ENCODE measurements at places on chromosomes 1 and 21.

- DNase-seq = no peak
These were observed 478 bp downstream of the C2CD2 start for GRCh38 chr21:41953249-41953830.

DNA sequence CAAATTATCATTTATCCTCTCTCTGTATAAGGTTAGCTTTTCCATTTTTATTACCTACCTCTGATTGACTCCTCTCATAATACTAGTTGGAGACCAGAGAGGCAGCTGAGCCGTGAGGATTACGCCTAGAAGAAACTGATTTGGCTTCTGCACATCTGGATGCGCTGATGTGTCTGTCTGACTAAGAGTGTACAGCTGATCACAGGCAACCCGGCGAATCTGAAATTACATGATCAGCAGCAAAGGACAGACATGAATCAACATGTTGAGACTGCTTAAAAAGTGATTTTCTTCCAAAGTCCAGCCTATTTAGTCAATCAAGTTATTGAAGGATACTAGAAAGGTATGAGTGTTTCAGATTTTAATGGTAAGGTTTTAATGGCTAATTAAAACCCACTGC lies 81.2 kb downstream of the PCSK9 start:
- no peak for DNase-seq

- DNase-seq = no peak
These were observed 10.8 kb upstream of the BCAR3 start for GRCh38 chr1:93692451-93692861.

GRCh38 chr1:91673613-91674012 lies 173.0 kb downstream of the CDC7 start:
- no peak for DNase-seq

DNA sequence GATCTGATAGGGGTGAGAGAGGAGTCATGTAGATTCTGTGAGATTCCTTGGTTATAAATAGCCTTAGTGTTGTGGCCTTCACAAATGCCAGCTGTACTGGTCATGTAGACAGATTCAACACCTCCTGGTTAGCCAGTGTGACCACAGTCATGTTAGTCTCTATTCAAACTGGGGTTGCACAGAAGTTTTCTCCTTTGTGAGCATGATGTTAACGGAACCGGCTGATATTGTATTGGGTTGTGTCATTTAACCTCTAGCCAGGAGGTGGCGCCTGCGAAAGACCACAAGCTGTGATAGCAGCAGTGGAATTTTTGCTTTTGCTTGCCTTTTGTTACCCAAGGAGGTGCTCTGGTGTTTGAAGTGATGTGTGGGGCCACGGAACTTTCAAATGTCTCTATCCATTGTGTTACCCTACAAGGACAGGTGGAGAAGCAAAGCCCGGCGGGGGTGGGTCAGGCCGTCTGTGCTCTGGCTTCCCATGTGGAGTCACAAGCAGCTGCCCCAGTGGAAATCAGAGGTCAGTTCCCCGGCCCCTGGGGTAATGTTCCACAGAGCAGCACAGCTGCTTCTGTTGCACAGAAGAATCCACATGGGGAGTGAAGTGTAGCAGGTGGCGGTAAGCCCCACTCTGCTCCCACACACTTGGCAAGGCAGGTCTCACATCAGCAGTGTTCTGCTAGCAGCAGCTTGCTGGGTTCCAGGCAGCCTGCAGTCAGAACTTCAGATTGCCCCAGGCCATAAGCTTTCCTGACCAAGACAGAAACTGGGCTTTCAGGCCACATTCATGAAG lies 112.6 kb downstream of the ADAMTS1 start:
- no peak for DNase-seq

GRCh38 chr1:33982419-33982818 lies 118.5 kb downstream of the HMGB4 start:
- no peak for DNase-seq

DNA sequence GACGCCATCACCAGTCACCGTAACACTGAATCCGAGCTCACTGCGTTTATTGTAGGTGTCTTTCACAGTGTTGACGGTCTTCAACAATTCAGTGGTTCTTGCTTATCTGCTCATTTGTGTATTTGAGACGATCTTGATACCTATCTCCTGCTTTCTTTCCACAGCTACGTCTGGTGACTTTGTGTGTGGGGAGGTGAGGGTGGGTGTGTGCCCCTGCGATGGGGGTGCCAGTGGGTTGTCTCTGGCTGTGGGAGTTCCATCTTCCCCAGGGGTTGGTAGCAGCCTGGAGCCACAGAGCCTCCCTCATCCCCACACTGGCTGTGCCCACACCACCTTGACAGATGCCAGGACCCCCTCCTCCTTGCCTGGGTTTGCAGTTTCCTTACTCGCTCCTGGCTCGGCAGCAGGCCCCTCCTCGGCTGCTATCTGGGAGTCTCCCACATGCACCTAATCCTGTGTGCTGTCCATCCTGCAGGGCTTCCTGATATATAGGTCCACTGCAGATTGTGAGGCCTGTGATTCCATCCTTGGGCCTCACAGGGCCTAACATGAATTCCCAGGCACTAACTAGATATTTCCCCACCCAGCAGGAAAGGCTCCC lies 6.3 kb upstream of the PARP1 start:
- DNase-seq = no peak

Measured in vagina (tissue), 2 donors.